Astrocyte (in vitro differentiated cells and primary cell): ENCODE measurements at places on chromosomes 13 and 19. TPM values are rescaled to one million over a fixed set of nuclear protein-coding genes. Genes with fewer than 3 reads are reported as not detected.

Gene LGALS7
- total RNA-seq = not detected in 2 replicates

Gene SCAMP4
- 72.2 and 73.4 TPM in 2 replicates for total RNA-seq

Gene GPC5
- 0.67 and 1.1 TPM in 2 replicates for total RNA-seq

DNA sequence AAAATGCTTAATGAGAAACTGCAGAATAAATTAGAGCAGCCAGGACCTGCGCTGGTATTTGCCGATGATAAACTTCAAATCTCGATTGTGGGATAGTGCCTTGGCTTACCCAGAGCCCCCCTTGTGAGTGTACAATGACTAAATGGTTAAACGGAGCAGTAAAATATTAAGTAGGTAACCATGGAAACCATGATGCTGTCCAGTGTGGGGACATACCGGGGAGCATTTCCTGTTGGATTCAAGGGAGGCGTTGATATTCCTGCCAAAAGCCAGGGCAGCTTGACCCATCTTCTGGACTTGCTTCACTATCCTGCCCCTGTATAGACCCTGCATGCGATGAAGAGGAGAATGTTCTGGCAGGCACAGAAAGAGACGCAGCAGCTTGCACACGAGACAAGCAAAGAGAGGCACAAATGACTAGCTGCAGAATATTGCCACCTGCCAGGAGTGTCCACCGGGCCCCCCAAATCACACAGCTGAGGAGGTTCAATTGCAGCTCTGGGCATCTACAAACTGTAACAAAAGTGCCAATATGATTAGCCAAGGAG lies 255.3 kb upstream of the TSHZ3 start:
- H3K4me3 ChIP-seq = no peak overlapping the region
- no peaks in the 10 kb centered on the region for H3K4me1 ChIP-seq
- no peaks in the 10 kb centered on the region for H3K36me3 ChIP-seq
- H3K27me3 ChIP-seq = peaks cover 3% of the 10 kb centered on the region
- no peak for DNase-seq

Gene TBC1D4
- 24.0 and 25.6 TPM in 2 replicates for total RNA-seq

DNA sequence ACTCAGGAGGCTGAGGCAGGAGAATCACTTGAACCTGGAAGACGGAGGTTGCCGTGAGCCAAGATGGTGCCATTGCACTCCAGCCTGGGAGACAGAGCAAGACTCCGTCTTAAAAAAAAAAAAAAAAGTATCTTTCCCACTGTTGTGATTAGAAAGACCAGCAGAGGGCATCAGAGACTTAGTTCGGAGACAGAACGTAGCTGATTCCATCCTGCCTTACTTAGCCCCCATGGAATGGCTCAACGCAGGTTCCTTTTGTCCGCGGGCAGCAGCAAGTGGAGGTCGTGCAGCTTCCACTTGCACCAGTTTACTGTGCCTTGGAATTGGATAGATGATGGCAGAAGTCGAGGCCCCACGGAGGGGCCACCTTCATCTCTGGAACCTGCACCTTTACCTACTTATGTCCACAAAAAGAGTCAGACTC lies 8.1 kb downstream of the TIMM29 start:
- no peak overlapping the region for H3K27ac ChIP-seq
- no peaks in the 10 kb centered on the region for H3K27me3 ChIP-seq

Gene GRIN2D
- 6.2 and 9.3 TPM in 2 replicates for total RNA-seq

DNA sequence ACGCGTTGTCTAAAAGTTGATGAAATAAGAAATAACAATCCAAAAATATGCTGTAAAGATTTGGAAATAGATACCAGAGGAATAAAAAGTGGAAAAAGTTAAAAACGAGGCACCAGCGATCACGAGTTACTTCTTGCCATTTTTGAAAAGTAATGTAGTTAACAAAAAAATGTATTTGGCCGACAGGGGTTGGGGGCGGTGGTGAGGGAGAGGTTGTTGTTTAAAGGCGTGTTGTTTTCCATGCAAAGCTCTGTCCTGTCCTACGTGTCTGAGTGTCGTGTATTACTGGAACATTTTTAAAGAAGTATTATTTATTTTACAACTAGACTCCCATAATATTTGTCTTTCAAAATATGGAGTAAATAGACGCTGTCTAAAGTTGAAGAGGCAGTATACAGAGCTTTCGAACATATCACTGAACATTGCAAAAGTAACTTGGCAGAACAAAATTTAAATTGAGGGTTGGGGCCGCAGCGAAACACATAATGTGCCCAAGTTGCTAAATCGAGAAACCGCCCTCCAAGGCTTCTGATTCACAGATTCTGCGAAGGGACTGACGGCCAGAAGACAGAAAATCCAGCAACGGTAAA lies 823 bp downstream of the FBXO17 start:
- H3K4me3 ChIP-seq = peak overlapping the region; percentile 69
- H3K36me3 ChIP-seq = peaks cover 2% of the 10 kb centered on the region
- H3K27ac ChIP-seq = peak overlapping the region; percentile 77
- no peaks in the 10 kb centered on the region for H3K27me3 ChIP-seq
- no peak for DNase-seq

Gene CBY2
- not detected in 2 replicates for total RNA-seq

DNA sequence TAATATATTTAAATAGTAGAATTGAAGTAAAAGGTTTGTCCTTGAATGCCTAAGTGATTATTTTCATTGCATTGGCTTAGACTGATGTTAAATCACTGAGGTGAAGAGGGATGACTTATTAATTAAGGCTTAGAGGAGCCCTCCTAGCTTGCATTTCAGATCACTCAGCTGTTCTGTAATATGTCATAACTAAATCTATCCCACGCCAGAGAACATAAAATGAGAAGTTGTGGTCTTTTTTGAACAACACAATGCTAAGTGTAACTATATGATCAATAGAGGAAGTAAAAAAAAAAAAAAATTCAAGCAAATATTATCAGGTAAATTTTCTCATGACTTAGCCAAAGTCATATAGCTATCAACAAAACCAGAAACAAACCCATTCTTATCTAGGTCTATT lies 752.2 kb downstream of the GPC5 start:
- no peaks in the 10 kb centered on the region for H3K36me3 ChIP-seq
- H3K27ac ChIP-seq = no peak overlapping the region
- no peak for DNase-seq
- no peak overlapping the region for H3K4me3 ChIP-seq
- H3K27me3 ChIP-seq = no peaks in the 10 kb centered on the region
